ENCODE measurements at places on chromosomes 4 and X.

GRCh38 chrX:1248331-1249061 lies 20.1 kb upstream of the CSF2RA start:
- no peak for DNase-seq

GRCh38 chrX:42797651-42798269 lies 19.8 kb upstream of the PPP1R2C start:
- DNase-seq: no peak

- no peak for DNase-seq
Observed at GRCh38 chr4:185810746-185811508, 1.1 kb downstream of the SORBS2 start.

GRCh38 chr4:4320951-4321714 lies 31.1 kb downstream of the ZBTB49 start:
- DNase-seq: no peak

- DNase-seq: no peak
Observed at GRCh38 chr4:3065551-3065950, 8.8 kb downstream of the HTT-AS start.

DNA sequence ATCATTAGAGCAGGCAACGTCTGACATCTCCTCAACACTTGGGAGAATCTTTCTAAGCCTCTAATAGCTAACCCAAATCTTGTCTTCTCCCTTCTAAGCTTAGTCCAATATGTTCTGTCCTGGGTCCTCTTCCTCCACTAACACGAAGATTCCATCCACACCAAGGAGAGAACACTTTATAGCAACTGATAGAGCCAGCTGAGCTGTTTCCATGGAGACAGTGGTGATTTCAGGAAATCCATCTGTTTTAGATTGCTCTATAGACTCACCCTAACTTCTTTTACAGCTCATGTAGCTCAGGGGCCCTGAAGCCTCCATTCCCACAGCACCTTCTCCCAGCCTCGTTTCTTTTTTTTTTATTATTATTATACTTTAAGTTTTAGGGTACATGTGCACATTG lies 37.4 kb downstream of the SCD5 start:
- no peak for DNase-seq

DNA sequence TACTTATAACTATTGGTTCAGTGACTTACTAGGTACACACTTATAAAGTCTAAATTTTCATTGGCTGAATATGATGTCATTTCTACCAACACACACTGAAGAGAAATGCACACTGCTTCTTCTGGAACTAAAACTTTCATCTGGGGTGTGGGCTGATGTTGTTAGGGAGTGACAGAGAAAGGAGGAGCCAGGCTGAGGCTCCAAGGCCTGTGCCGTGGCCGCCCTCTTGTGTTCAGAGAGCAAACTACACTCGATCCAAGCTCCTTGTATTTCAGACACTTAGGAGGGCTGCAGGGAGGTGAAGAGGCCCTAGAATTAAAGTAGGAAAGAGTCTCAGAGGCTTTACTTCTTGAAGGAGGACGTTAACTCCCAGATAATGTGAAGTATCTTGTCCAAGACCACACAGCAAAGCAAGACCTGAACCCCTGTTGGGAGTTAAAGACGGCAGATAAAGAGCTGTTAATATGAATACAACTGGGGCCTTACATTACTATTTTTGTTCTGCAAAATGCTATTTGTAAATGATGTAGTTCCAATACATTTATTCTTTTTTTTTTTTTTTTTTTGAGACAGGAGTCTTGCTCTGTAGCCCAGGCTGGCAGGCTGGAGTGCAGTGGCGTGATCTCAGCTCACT lies 137.5 kb downstream of the AFAP1 start:
- DNase-seq: peak; percentile 38

DNA sequence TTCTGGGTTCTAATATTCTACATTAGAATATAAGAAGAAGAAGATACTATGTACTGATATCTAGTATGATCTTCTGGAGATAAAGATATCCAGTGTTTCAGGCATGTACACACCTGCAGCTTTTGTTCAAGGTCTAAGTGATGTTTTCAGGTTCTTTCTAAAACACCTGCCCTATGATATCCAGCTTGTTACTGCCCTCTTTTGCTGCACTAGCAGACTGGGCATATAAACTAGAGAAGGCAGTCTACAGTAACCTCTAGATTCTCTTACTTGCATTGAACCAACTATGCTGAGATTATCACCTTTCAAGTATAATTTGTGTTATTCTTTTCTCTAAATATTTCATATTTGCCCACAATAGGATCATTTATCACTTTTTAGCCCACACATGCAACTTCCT lies 1.9 kb upstream of the FRYL start:
- no peak for DNase-seq

DNA sequence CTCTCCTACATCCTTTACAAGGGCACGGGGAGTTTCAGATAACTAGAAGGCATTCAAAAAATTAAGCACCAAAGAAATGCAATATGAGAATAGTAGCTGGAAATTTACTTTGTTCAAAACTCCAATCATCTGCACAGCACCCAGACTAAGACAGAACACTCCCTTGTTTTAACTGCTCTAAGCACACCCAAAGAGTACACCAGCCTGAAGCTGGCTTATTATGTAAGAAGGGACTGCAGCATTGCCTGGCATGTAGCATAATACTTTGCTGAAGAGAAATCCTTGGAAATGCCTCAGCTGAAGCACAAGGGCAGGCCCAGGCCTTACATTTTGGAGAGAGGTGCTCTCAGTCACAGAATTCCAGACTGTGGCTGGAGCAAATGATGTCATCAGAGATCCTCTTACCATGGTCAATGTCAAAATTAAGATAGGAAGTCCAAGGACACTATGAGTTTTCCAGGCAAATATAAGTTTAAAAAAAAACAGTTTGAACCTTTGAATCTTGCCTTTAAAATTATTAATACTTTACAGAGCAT lies 14.8 kb downstream of the ARHGEF6 start:
- DNase-seq: no peak

GRCh38 chrX:112734290-112734689 lies 54.6 kb upstream of the LHFPL1 start:
- no peak for DNase-seq

GRCh38 chr4:138010639-138011038 lies 231.5 kb downstream of the SLC7A11 start:
- no peak for DNase-seq

- no peak for DNase-seq
Observed at GRCh38 chr4:26281881-26282280, 38.9 kb upstream of the RBPJ start.

GRCh38 chr4:136867465-136867864 lies 664.8 kb downstream of the PCDH18 start:
- DNase-seq: no peak

GRCh38 chr4:14446311-14446710 lies 556.0 kb upstream of the CPEB2 start:
- no peak for DNase-seq

GRCh38 chr4:37879365-37879764 lies 11.5 kb upstream of the TBC1D1 start:
- DNase-seq: no peak

DNA sequence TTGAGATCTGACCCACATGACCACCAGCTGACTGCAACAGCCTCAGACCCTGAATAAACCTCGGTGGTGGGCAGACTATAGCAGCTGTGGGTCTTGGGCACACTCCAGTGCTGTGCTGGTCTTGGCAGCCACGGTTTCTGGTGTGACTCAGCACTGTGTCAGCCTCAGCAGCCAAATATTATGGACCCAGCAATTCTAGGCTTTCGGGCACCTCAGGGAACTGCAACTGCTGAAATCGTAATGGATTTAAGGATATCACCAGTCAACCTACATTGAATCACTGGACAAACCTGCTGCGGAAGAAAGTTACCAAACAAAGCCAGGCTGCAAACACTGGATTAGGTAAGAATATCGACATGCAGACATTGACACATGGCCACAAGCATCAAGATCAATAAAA lies 10.5 kb upstream of the UBE2NL start:
- no peak for DNase-seq

DNA sequence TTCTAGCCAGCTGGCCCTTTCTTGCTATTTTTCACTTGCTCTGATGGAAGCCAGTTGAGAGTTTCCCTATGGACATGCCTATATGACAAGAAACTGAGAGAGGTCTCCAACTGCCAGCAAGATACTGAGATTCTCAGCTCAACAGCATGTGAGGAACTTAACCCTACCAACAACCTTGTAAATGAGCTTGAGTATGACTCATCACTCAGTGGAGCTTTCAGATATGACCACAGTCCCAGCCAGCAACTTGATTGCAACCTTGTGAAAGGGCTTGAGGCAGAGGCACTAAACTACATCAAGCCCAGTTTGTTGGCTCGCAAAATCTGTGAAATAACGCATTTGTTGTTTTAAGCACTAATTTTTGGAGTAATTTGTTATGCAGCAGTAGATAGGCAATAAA lies 175.8 kb downstream of the COMMD8 start:
- no peak for DNase-seq

DNA sequence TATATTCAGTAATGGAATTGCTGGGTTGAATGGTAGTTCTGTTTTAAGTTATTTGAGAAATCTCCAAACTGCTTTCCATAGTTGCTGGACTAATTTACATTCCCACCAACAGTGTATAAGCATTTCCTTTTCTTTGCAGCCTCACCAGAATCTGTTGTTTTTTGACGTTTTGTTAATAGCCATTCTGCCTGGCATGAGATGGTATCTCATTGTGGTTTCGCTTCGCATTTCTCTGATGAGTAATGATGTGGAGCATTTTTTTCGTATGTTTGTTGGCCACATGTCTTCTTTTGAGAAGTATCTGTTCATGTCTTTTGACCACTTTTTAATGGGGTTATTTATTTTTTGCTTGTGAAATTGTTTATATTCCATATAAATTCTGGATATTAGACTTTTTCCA lies 13.6 kb upstream of the MAGED4B start:
- DNase-seq: no peak

DNA sequence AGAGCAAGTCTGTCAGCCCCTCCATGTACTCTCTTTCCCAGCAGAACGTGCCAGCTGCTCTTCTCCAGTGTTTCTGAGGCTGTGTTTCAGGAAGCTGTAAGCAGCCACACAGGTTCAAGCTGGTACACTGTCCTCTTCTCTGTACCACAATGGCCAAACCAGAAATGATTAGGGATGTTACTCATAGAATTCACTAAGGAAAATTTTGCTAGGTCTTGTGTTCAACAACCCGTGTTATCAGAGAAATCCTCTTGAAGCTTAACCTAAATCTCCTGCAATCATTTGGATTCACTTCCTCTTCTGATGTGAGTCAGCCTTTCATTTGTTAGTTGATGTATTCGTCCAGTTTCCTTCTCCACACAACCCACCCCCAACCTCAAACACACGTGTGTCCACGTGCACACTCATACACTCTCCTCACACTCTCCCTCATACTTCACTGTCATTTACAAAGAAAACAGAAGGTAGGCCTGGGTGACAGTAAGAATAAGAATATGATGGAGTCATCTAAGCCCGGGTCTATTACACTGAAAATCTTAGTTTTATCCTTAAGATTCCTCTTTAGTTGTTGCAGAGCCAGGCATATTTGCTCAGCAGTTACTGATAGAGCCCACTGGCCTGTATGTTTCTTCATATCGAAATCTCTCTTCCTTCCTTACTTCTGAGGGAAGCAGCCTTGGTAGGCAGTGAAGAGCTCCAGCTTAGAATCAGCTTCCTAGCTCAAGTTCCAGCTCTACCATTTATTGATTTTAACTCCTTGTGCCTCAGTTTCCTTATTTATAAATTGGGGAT lies 63.4 kb downstream of the DCUN1D4 start:
- DNase-seq: peak; percentile 18

DNA sequence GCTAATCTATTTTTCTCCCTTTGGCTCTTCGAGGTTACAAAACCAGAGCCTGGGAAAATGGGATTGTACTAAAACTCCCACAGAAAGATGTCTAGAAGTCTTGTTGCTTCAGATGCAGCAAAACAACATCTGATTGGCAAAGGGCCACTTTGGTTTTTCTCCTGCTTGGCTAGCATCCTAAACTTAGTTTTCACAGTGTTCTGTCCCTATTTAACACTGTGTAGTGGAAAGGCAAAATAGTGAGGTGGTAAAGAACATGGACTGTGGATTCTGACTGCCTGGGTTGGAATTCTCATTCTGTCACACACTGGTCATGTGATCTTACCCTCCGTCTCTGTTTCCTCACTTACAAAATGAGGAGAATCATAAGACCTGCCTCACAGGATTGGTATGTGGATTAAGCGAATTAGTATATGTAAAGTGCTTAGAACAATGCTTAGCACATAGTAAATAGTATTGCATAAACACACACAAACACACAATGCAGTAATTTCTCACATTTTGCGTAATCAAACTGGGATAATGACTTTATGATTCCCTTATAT lies 23.5 kb downstream of the TIGD2 start:
- no peak for DNase-seq

DNA sequence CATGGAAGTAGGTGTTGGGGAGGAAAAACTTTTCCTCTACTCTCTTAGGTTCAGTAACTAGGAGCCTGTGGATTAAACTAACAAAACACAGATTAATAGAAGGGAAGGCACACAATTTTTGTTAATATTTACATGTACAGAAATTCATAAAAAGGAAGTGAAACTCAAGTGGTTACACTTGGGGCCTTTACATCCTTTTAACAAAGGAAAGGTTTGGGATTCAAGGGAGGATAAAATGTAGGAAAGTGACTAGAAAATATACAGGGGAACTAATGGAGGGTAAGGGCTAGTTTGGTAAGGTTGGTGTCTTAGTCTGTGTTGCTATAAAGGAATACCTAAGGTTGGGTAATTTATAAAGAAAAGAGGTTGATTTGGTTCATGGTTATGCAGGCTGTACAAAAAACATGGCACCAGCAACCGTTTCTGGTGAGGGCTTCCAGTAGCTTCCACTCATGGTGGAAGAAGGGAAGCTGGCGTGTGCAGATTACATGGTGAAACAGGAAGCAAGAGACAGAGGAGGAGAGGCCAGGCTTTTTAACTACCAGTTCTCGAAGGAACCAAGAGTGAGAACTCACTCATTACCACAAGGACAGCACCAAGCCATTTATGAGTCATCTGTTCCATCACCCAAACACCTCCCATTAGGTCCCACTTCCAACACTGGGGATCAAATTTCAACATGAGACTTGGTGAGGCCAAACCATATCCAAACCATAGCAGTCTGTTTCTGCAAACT lies 124.4 kb downstream of the CHRDL1 start:
- no peak for DNase-seq

GRCh38 chr4:6749340-6750171 lies 33.0 kb upstream of the KIAA0232 start:
- no peak for DNase-seq

DNA sequence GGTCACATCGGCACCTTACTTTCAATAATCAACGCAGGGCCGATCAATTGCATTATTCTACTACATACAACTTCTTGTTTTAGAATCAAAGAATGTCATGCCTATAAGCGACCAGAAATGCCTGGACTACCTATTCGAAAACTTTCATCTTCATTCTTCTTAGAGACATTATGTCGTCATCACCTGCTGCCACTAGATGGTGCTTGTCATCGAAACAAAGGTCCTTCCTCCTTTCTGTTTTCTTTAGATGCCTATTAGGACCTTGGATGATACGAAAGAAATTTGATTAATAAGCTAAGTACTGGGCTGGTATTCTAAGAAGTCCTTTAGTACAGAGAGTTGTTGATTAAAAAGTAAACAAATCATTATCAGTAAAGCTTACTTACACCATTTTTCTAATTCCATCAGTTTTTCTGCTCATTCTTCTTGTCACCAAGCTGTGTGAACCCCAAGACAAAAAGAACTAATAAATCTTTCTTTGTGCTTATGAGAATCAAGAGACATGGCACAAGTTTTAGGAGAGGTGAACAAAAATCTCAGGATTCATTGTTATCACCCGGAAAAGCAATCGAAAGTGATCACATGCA lies 154.5 kb upstream of the SLC4A4 start:
- no peak for DNase-seq
